ENCODE measurements at places on chromosomes 11 and 22.

GRCh38 chr11:133977067-133977677 is 20.4 kb upstream of the IGSF9B start:
- H3K27me3 ChIP-seq: no peaks in the 10 kb centered on the region
- no peaks in the 10 kb centered on the region for H3K36me3 ChIP-seq
- H3K27ac ChIP-seq: no peak overlapping the region

GRCh38 chr11:70205766-70206165 is 2.7 kb downstream of the FADD start:
- peaks cover 25% of the 10 kb centered on the region for H3K36me3 ChIP-seq
- no peak overlapping the region for H3K4me3 ChIP-seq
- no peak overlapping the region for H3K27ac ChIP-seq
- no peak for DNase-seq
- no peaks in the 10 kb centered on the region for H3K27me3 ChIP-seq
- peaks cover 12% of the 10 kb centered on the region for H3K4me1 ChIP-seq

- peaks cover 9% of the 10 kb centered on the region for H3K4me1 ChIP-seq
- no peak overlapping the region for H3K4me3 ChIP-seq
- H3K27ac ChIP-seq: no peak overlapping the region
- DNase-seq: no peak
- H3K36me3 ChIP-seq: no peaks in the 10 kb centered on the region
These were observed 300.0 kb upstream of the DDI1 start for GRCh38 chr11:103736315-103737036.

DNA sequence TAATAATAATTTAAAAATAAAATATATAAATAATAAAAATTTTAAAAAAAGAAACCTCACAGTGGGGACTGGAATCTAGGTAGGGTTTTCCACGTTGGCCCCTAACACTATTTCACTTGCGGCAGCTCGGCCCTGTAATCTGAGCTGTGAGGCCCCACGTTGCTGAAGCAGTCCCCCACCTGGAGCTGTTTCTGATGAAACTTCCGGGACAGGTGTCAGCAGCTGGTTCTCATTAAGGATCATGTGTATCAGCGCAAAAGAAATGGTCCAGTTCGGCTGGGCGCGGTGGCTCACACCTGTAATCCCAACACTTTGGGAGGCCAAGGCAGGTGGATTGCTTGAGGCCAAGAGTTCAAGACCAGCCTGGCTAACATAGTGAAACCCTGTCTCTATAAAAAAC is 17.3 kb downstream of the RHOD start:
- no peaks in the 10 kb centered on the region for H3K36me3 ChIP-seq
- H3K27ac ChIP-seq: no peak overlapping the region
- peaks cover 31% of the 10 kb centered on the region for H3K27me3 ChIP-seq

DNA sequence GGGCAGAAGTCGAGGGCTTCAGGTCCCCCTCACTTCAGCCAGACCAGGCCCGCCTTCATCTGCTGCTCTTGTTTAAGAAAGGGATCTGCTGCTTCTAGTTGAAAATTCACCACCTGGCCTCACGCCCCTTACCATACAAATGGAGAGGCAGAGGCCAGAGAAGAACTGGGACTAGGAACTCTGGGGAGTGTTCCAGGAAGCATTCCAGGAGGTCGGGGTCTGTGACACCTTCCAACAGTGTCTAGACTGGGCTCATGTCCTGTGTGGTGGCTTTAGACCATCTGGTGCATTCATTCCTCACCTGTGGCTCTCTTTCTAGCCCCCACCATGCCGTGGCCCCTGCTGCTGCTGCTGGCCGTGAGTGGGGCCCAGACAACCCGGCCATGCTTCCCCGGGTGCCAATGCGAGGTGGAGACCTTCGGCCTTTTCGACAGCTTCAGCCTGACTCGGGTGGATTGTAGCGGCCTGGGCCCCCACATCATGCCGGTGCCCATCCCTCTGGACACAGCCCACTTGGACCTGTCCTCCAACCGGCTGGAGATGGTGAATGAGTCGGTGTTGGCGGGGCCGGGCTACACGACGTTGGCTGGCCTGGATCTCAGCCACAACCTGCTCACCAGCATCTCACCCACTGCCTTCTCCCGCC is 12.3 kb downstream of the TSKU start:
- DNase-seq: no peak
- peaks cover 4% of the 10 kb centered on the region for H3K4me1 ChIP-seq
- no peak overlapping the region for H3K4me3 ChIP-seq
- H3K27me3 ChIP-seq: no peaks in the 10 kb centered on the region
- H3K36me3 ChIP-seq: peaks cover 53% of the 10 kb centered on the region
- no peak overlapping the region for H3K27ac ChIP-seq

DNA sequence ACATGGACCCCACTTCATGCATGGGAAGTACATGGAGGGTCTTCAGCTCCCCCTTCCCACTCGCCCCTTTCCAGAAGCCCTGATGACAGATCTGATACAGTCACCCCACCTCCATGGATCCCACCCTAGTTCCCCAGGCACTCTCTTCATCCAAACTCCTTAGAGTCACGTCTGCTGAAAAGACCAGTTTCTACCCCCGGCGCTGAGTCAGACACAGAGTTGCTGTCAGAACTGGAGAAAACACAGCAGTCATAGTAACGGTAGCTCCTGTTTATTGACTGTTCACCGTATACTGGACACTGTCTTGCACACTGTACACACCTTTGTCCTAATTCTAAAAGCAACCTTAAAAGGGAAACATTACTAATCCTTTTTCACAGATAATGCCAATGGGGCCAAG is 29.1 kb downstream of the DRD2 start:
- H3K27me3 ChIP-seq: no peaks in the 10 kb centered on the region
- no peak overlapping the region for H3K4me3 ChIP-seq
- H3K4me1 ChIP-seq: no peaks in the 10 kb centered on the region
- H3K36me3 ChIP-seq: no peaks in the 10 kb centered on the region

GRCh38 chr11:117759305-117759704 is 37.7 kb downstream of the DSCAML1 start:
- H3K27me3 ChIP-seq: peaks cover 16% of the 10 kb centered on the region
- H3K4me1 ChIP-seq: peaks cover 8% of the 10 kb centered on the region
- H3K36me3 ChIP-seq: no peaks in the 10 kb centered on the region
- H3K27ac ChIP-seq: no peak overlapping the region
- no peak overlapping the region for H3K4me3 ChIP-seq
- no peak for DNase-seq

DNA sequence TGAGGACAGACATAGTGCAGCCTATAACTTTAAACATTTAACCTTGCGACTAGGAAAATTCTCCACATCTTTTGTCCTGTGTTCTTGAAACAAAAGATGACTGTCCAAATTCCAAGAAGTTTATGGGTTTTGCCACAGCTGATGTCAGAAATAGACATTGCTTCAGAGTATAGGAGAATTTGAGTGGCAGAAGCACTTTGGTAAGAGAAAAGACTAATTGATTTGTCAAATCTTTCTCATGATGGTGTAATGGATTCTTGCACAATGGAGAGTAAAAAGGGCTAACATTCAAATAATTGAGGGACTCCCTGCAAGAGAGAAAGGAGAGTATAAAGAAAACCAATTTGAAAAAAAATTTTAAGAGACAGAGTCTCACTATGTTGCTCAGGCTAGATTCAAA is 25.3 kb downstream of the C11orf58 start:
- no peak for DNase-seq
- no peaks in the 10 kb centered on the region for H3K4me1 ChIP-seq
- no peaks in the 10 kb centered on the region for H3K27me3 ChIP-seq
- H3K27ac ChIP-seq: no peak overlapping the region

GRCh38 chr11:64518928-64519327 is 72.1 kb upstream of the SLC22A12 start:
- no peak overlapping the region for H3K27ac ChIP-seq
- no peak for DNase-seq
- H3K36me3 ChIP-seq: no peaks in the 10 kb centered on the region
- H3K4me3 ChIP-seq: no peak overlapping the region

DNA sequence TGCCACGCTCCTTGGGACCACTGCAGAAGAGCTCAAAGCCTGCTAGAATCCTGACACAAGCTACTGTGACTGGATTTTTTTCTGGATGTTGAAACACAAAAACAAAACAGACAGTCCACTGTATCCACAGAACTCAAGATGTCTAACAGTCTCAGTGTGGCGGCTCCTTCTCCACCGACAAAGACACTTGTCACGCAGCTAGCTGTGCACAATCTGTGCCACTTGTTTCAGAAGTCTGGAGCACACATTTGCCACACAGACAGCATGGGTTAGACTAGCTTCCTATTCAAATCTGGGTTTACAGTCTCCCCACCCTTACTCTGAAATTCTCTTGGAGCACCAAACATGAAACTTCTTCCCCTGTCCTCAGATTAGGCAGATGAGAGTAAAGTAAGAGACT is 99.2 kb downstream of the GALNT18 start:
- DNase-seq: no peak
- no peak overlapping the region for H3K4me3 ChIP-seq
- no peak overlapping the region for H3K27ac ChIP-seq

DNA sequence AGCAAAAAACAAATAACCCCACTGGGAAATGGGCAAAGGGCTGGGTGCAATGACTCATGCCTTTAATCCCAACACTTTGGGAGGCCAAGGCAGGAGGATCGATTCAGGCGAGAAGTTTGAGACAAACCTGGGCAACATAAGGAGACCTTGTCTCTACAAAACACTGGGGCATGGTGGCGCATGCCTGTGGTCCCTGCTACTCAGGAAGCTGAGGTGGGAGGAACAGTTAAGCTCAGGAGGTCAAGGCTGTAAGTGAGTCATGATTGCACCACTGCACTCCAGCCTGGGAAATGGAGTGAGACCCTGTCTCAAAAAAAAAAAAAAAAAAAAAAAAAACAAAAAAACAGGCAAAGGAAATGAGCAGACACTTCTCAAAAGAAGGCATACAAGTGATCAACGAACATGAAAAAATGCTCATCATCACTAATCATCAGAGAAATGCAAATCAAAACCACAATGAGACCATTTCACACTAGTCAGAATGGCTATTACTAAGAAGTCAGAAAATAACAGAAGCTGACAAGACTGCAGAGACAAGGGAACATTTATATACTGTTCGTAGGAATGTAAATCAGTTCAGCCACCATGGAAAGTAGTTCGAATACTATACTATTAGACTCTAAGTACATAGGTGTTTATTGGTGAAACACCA is 48.2 kb upstream of the SMCO4 start:
- no peaks in the 10 kb centered on the region for H3K4me1 ChIP-seq
- H3K27ac ChIP-seq: no peak overlapping the region
- H3K36me3 ChIP-seq: no peaks in the 10 kb centered on the region
- H3K4me3 ChIP-seq: no peak overlapping the region

- peaks cover 28% of the 10 kb centered on the region for H3K4me1 ChIP-seq
- DNase-seq: no peak
- no peaks in the 10 kb centered on the region for H3K27me3 ChIP-seq
These were observed 53.3 kb upstream of the CD44 start for GRCh38 chr11:35085531-35086165.

- H3K4me1 ChIP-seq: no peaks in the 10 kb centered on the region
- H3K36me3 ChIP-seq: no peaks in the 10 kb centered on the region
- H3K27ac ChIP-seq: no peak overlapping the region
- no peaks in the 10 kb centered on the region for H3K27me3 ChIP-seq
- no peak for DNase-seq
- no peak overlapping the region for H3K4me3 ChIP-seq
These were observed 532.3 kb downstream of the DLG2 start for GRCh38 chr11:85094795-85095194.

DNA sequence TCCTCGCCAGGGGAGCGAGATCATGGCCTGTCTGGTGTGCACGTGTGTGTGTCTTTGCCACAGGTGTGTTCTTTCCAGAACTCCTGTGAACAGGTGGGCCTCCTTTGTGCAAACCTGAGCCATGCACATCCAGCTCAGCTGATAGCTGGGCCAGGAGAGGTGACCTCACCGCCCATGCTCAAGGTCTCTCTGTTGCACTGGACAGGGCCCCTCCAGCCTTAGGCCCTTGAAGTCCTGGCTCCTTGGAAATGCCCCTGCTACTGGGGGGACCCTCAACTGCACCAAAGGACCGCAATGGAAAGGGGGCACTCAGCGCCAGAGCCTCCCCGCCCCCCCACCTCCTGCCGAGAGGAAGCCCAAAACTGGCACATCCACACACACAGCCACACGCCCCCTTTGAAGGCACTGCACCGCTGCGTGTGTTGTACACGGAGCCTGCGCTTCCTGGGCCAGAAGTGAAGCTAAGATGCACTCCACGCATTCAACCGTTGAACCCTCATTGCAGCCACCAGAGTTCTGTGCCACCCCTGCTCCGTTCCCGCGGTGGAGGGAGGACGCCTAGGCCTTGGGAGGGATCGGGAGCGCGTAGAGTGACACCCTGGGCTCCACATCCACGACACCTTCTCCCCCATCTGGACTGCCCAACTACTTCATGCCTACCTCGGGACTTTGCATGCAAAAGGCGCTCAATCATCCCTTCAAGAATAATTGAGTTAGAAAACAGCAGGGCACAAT is 16.4 kb upstream of the IL2RB start:
- H3K4me1 ChIP-seq: peaks cover 12% of the 10 kb centered on the region
- no peaks in the 10 kb centered on the region for H3K27me3 ChIP-seq
- no peak for DNase-seq
- no peak overlapping the region for H3K4me3 ChIP-seq

DNA sequence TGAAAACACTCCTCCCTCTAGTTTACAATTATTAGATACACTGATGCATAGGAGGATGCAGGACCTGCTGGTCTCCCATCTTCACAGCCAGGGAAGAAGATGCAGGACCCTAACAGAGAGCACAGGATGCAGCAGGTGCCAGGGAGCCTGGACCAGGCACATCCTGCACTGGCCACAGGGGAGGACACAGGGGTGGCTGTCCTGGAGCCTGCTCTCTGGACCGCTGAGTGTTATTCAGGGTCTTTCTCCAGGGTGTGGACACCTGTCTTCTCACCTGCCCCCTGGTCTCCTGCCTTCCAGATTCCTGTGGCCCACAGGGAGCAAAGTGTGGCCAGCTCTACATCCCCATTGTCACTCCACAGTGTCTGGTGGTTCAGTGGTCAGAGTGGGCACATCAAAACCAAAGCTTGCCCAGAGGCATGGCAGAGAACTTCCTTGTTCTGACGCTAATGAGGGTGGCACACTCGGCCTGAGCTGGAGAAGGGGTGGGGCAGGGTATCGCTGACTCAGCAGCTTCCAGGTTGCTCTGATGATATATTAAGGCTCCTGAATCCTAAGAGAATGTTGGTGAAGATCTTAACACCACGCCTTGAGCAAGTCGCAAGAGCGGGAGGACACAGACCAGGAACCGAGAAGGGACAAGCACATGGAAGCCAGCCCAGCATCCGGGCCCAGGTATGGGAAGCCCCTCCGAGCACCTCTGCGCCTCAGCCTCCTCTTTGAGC is at the start of gene APOBEC3A:
TSS of gene APOBEC3A (plus strand) at position 564 of the 725 bp plus-strand sequence. CDS start at position 647, 83 bp downstream.
- no peaks in the 10 kb centered on the region for H3K27me3 ChIP-seq
- no peak within 1 kb of the TSS for H3K27ac ChIP-seq
- no peak within 1 kb of the TSS for H3K4me3 ChIP-seq
- H3K36me3 ChIP-seq: no peaks in the 10 kb centered on the region
- no peaks in the 10 kb centered on the region for H3K4me1 ChIP-seq

- no peak for DNase-seq
- peak overlapping the region; percentile 85 for H3K4me3 ChIP-seq
These were observed 428 bp downstream of the CDKN1C start for GRCh38 chr11:2885017-2885677.

- no peaks in the 10 kb centered on the region for H3K36me3 ChIP-seq
- peak overlapping the region; percentile 39 for H3K4me3 ChIP-seq
These were observed 468.0 kb downstream of the OPCML start for GRCh38 chr11:133064152-133064877.
